ENCODE measurements at places on chromosomes 12 and 14. TPM values are rescaled to one million over a fixed set of nuclear protein-coding genes. Genes with fewer than 3 reads are reported as not detected.
A peak's percentile ranks its signal among the peaks of the same experiment; 100 is the strongest.

The FBLN5 gene
- 87.2 TPM for polyA plus RNA-seq

The ABHD12B gene
- polyA plus RNA-seq, result 0.39 TPM

The POTEM gene
- polyA plus RNA-seq, result not detected

The LRTM2 gene
- 0.20 TPM for polyA plus RNA-seq

The OAS2 gene
- 6.6 TPM for polyA plus RNA-seq

The PRIMA1 gene
- polyA plus RNA-seq, result 3.3 TPM

The ACSM4 gene
- 0.07 TPM for polyA plus RNA-seq

The TDRD9 gene
- 0.42 TPM for polyA plus RNA-seq

The NDUFB1 gene
- polyA plus RNA-seq, result 107 TPM

The SLC7A8 gene
- 4.3 TPM for polyA plus RNA-seq

- peak; percentile 39 for DNase-seq
Observed at GRCh38 chr14:71399057-71399487, 491.8 kb downstream of the PCNX1 start.

DNA sequence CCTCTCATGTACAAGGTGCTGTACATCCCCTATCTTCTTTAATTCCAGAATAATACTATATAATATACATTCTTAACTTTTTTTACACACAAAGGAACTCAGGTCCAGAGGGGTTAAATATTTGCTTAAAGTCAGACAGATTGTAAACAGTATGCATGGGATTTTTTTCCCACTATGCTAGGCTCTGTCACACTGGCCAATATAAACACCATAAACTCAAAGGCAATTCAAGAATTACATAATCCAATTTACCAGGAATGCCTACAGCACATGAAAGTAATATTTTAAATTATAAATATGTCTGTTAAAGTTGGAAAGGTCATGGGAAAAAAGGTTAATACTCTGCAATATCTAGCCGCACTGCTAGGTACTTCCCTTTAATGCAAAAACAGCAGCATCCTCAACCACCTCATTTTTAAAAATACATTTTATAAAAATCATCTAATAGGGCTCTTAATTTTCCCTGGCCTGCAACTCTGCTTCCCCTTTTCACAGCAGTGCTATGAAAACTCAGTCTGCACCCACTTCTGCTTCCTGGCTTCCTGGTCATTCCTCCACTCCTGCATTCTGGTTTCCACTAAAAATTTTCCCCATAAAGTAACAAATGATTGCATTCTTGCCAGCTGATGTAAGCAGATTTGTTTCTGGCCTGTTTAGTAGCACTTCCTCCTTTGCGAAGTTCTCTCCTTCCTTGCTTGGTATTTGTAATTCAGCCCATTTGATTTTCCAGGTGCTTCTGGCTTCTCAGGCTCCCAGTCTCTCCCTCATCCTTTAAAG lies 128.1 kb downstream of the ITPR2 start:
- DNase-seq, result no peak

GRCh38 chr12:7989827-7990491 lies 42.6 kb upstream of the FOXJ2 start:
- no peak for DNase-seq

- no peak for DNase-seq
Observed at GRCh38 chr12:82593143-82593542, 93.6 kb upstream of the TMTC2 start.

- DNase-seq, result no peak
Observed at GRCh38 chr12:123483602-123484248, 25.8 kb downstream of the SNRNP35 start.

GRCh38 chr12:131457331-131458047 lies 253.4 kb upstream of the SFSWAP start:
- no peak for DNase-seq

DNA sequence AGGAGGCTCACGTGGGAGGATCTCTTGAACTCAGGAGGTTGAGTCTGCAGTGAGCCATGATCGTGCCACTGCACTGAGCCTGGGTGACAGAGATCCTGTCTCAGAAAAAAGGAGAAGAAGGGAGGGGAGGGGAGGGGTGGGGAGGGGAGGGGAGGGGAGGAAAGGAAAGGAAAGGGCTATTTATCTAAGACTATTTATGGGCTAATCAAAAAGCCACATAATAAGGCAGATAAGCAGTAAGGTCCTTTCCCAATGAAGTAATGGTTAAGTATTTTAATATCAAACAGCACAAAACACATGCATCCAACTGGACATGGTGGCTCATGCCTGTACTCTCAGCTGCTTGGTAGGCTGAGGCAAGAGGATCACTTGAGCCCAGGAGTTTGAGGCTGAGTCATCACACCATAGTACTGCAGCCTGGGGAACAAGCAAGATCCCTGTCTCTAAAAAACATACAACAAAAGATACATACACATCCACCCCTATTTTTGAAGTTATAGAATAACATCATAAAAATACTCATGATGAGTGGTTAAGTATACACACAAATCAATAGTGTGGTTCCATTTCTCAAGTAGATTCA lies 9.7 kb downstream of the PAWR start:
- no peak for DNase-seq

DNA sequence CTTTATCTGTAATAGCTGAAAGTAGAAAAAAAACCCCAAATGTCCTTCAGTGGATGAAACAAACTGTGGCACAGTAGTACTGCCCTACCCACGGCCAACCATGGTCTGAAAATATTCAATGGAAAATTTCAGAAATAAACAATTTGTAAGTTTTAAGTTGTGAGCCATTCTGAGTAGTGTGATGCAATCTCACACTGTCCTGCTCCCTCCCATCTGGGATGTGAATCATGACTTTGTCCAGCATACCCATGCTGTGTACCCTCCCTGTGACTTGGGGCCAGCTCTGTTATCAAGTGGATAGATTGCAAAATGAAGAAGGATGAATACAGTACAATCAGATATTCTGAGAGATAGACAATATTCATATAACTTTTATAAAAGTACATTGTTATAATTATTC lies 106.2 kb downstream of the SMOC1 start:
- DNase-seq, result no peak

- no peak for DNase-seq
Observed at GRCh38 chr12:51329742-51330141, 5.8 kb upstream of the BIN2 start.

GRCh38 chr12:49019443-49020324 lies 1.1 kb upstream of the PRKAG1 start:
- DNase-seq, result peak; percentile 64

DNA sequence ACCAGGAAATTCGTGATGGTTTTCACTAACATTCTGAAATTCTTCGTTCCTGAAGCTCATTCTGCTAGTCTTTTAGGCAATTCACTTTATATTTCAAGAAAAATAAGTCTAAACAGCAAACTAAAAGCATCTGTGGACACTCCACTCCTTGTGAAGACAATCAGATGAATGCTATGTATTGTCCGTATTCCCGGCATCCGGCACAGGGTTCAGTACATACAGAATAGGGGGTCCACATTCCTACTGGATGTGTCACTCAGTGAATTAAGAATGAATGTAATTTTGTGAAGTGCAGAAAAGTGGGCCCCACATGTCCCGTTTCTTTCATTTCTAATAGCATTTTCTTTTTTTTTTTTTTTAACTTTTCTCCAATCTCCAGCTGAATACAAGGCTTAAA lies 241.3 kb downstream of the GRIN2B start:
- no peak for DNase-seq

GRCh38 chr12:93758801-93759373 lies 81.7 kb downstream of the CRADD start:
- DNase-seq, result no peak

DNA sequence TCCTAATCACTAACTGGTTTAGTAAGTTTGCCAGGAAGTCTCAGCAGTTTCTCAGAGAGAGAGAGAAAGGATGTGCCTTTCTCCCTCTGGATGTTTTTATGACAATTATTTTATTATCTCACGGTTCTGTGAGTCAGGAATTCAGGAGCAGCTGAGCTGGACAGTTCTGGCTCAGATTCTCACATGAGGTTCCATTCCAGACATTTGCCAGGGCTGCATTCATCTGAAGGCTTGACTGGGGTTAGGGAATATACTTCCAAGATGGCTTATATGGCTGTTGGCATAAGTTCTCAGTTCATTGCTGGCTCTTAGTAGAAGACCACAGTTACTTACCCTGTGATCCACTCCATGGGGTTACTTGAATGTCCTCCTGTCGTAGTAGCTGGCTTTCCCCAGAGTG lies 101.2 kb upstream of the ATF7IP start:
- no peak for DNase-seq

All from muscle of back (tissue), 13 donors.